ENCODE measurements at places on chromosomes 1 and 21. TPM values are rescaled to one million over a fixed set of nuclear protein-coding genes. Genes with fewer than 3 reads are reported as not detected.

Gene PLEKHO1
- total RNA-seq = 41.6 TPM

- no peak for DNase-seq
- no peak overlapping the region for H3K27ac ChIP-seq
- no peaks in the 10 kb centered on the region for H3K36me3 ChIP-seq
- H3K27me3 ChIP-seq = no peaks in the 10 kb centered on the region
Measured at GRCh38 chr1:240242601-240243144, 151.0 kb downstream of the FMN2 start.

Gene DAB1
- total RNA-seq = 1.9 TPM

DNA sequence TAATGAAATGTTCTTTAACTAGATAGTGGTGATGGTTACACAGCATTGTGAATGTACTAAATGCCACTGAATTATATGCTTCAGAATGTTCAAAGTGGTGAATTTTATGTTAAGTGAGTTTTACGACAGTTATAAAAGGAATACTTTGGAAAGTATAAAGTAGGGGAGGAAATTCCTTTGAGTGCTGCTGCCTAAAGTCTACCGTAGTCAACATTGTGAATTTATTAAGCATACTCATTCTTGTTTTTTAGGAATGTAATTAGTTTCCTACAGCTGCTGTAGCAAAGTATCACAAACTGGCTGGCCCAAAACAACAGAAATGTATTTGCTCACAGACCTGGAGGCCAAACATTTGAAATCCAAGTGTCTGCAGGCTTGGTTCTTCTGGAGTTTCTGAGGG, 73.0 kb downstream of the SWT1 start:
- no peak for DNase-seq
- no peaks in the 10 kb centered on the region for H3K27me3 ChIP-seq
- H3K4me1 ChIP-seq = no peaks in the 10 kb centered on the region
- no peak overlapping the region for H3K4me3 ChIP-seq

Gene RGS13
- 5.0 TPM for total RNA-seq

Gene MEX3A
- total RNA-seq = 0.74 TPM

DNA sequence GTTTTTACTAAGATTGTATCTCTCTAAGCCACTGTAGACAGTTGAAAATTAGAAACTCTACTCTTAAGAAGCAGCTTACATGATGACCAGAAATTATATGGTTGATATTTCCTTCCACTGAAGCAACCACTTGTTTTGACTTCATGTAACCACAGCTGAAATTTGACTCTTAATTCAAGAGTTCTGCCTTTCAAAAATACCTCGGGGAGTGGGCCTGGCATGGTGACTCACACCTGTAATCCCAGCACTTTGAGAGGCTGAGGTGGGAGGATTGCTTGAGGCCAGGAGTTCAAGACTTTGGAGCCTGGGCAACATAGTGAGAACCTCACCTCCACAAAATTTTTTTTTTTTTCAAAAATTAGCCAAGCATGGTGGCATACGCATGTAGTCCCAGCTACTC, 4.3 kb downstream of the AMPD1 start:
- no peaks in the 10 kb centered on the region for H3K27me3 ChIP-seq
- H3K27ac ChIP-seq = no peak overlapping the region
- H3K4me3 ChIP-seq = no peak overlapping the region
- no peak for DNase-seq
- H3K4me1 ChIP-seq = no peaks in the 10 kb centered on the region

DNA sequence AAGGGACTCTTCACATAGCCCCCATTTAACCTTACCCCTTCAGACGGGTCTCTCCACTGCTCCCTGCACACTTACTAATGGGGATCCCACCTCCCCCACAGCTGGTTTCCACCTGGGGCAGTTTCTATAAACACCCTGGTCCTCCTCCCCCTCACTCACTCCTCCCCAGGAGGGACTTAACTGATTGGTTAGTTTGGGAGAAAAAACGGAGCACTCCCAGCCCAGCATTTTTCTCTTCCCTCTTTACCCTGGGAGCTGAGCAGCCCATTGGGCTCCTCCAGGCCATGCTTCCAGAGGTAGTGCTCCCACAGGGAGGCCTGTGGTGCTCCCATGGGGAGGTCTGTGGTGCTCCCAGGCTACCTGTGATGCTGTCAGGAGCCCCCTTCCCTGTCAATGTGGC, 93.7 kb downstream of the MIS18A start:
- H3K27ac ChIP-seq = no peak overlapping the region
- H3K4me3 ChIP-seq = no peak overlapping the region
- no peaks in the 10 kb centered on the region for H3K4me1 ChIP-seq
- no peaks in the 10 kb centered on the region for H3K36me3 ChIP-seq
- DNase-seq = no peak
- H3K27me3 ChIP-seq = no peaks in the 10 kb centered on the region

DNA sequence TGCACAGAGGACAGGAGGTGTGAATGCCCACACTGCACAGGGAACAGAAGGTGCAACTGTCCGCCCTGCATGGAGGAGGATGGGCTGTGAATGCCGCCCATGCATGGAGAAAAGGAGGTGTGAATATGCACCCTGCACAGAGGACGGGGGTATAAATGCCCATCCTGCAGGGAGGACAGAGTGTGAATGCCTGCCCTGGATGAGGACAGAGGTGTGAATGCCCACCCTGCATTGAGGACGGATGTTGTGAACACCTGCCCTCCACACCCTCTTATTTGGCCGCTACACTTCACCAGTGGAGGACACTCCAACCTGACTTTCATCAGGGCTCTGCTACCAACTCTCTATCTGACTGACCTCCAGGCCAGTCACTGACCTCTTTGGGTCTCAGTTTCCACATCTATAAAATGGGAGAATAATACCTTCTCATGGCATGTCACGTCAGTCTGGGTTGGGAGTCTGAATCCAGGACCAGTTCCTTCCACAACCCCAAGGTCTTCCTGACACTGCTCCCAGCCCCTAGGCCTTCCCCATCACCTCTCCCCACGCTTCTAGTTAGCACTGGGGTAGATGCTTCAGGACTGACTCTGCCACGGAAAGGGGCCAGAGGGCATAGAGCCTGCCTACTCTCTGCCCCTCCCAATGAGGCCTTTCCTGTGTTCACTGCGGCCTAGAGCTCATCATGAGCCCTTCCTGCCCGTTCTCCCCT, 28.4 kb downstream of the ZBTB17 start:
- no peak for DNase-seq
- H3K36me3 ChIP-seq = peaks cover 58% of the 10 kb centered on the region
- no peaks in the 10 kb centered on the region for H3K27me3 ChIP-seq

Gene C1QB
- 1,524 TPM for total RNA-seq

Gene PFKFB2
- 41.5 TPM for total RNA-seq

DNA sequence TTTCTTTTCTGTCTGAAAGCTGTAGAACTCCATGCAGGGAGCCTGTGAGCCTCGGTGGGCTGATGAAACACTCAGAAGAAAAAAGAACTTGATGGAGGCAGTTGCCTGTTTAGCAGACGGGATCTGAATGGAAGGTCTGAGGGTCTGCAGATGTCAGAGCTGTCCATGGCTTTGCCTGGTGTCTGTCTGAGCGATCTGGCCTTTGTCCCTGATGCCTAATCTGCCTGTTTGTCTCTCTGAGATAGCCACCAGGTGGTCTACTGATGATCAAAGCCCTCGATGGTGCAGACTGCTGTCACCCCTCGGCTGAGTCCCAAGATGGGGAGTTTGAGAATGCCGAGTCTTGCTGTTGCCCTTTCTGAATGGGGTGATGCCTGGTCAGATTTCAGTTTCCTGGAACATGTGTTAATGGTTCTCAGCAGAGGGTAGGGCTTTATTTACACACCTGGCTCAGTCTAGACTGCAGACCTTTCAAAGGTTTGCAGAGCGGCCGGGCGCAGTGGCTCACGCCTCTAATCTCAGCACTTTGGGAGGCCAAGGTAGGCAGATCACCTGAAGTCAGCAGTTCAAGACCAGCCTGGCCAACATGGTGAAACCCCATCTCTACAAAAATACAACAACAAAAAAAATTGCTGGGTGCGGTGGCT, 90.4 kb downstream of the KIF26B start:
- no peaks in the 10 kb centered on the region for H3K36me3 ChIP-seq
- no peaks in the 10 kb centered on the region for H3K4me1 ChIP-seq
- no peak overlapping the region for H3K27ac ChIP-seq

DNA sequence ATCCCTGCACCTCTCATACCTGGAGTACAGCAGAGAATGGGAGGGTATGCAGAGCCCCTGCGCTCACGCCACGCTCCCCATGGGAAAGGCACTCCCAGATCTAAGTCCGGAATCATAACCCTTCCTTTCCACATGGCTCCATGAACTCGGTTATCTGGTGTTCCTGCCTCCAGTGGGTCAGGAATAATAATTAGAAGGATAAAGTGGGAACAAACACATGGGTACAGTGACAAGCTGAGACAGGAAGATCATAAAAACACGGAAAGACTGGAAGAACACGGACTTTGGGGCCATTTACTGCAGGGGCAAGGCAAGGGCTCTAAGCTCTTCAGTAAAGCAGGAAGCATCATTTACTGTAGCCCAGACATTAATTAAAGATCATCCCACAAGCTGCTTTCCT, 48.6 kb downstream of the FOXO6 start:
- DNase-seq = no peak
- no peak overlapping the region for H3K4me3 ChIP-seq
- H3K4me1 ChIP-seq = peaks cover under 1% of the 10 kb centered on the region
- no peaks in the 10 kb centered on the region for H3K36me3 ChIP-seq
- H3K27ac ChIP-seq = no peak overlapping the region

GRCh38 chr1:91080650-91081049, 58.8 kb upstream of the ZNF644 start:
- H3K27ac ChIP-seq = no peak overlapping the region
- no peaks in the 10 kb centered on the region for H3K4me1 ChIP-seq
- no peak overlapping the region for H3K4me3 ChIP-seq
- no peak for DNase-seq
- no peaks in the 10 kb centered on the region for H3K36me3 ChIP-seq

DNA sequence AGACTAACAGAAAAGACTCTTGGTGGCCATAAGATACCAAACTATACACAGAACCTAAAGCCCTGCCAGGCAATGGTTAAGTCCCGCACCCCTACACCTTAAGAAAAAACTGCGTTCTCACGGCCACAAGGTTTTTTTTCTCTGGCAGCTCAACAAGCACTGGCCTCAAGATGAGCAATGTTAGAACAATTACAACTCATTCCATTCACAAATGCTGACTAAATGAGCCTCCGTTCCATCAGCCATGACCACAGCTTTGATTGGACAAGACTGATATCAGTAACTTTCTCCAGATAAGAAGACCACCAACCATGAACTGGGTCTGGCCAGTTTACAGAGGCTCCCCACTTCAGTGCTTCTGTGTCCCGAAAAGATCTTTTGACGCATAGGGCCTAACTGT, 31.9 kb downstream of the SEC16B start:
- H3K27ac ChIP-seq = no peak overlapping the region
- no peaks in the 10 kb centered on the region for H3K27me3 ChIP-seq
- no peaks in the 10 kb centered on the region for H3K4me1 ChIP-seq
- DNase-seq = no peak

- no peaks in the 10 kb centered on the region for H3K27me3 ChIP-seq
- no peaks in the 10 kb centered on the region for H3K4me1 ChIP-seq
- no peak overlapping the region for H3K27ac ChIP-seq
Measured at GRCh38 chr21:31909153-31910073, 36.6 kb downstream of the HUNK start.

Gene FMO1
- 2.4 TPM for total RNA-seq

GRCh38 chr21:42337830-42338728, 12.7 kb downstream of the TFF2 start:
- no peak overlapping the region for H3K27ac ChIP-seq
- peak; percentile 86 for DNase-seq
- H3K36me3 ChIP-seq = no peaks in the 10 kb centered on the region
- peaks cover 6% of the 10 kb centered on the region for H3K27me3 ChIP-seq

GRCh38 chr1:60672449-60672848, 409.9 kb upstream of the NFIA start:
- H3K27me3 ChIP-seq = no peaks in the 10 kb centered on the region
- H3K36me3 ChIP-seq = no peaks in the 10 kb centered on the region
- DNase-seq = no peak

Gene NBPF3
- 9.5 TPM for total RNA-seq

- H3K27ac ChIP-seq = no peak overlapping the region
- H3K4me1 ChIP-seq = no peaks in the 10 kb centered on the region
- no peak overlapping the region for H3K4me3 ChIP-seq
- no peaks in the 10 kb centered on the region for H3K36me3 ChIP-seq
Measured at GRCh38 chr1:91137173-91137852, 115.5 kb upstream of the ZNF644 start.

- no peak overlapping the region for H3K27ac ChIP-seq
- H3K4me1 ChIP-seq = peaks cover 15% of the 10 kb centered on the region
- no peaks in the 10 kb centered on the region for H3K36me3 ChIP-seq
- no peak overlapping the region for H3K4me3 ChIP-seq
- no peaks in the 10 kb centered on the region for H3K27me3 ChIP-seq
- DNase-seq = no peak
Measured at GRCh38 chr1:93808871-93809270, 70.1 kb downstream of the DNTTIP2 start.

Gene TMEM269
- not detected for total RNA-seq

DNA sequence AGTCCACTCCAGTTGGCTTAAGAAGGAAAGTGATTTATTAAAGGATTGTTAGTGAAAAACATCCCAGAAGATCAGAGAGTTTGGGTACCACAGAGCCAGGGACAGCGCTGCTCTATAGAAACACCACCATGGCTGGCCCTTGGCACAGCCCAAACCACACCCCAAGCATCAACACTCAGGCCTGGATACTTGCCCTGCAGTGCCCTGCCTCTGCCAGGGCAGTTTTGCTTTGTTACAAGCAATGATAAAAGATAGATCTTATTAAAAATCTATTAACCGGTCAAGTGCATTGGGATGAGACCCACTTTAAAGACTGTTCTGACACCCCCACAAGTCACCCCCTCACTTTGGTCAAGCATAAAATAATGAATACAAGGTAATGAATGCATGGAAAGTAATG, 56.6 kb downstream of the KIF21B start:
- no peak overlapping the region for H3K27ac ChIP-seq
- no peaks in the 10 kb centered on the region for H3K4me1 ChIP-seq

Gene HTR1D
- 1.1 TPM for total RNA-seq

Gene C1QA
- total RNA-seq = 935 TPM

Gene BRDT
- total RNA-seq = not detected

DNA sequence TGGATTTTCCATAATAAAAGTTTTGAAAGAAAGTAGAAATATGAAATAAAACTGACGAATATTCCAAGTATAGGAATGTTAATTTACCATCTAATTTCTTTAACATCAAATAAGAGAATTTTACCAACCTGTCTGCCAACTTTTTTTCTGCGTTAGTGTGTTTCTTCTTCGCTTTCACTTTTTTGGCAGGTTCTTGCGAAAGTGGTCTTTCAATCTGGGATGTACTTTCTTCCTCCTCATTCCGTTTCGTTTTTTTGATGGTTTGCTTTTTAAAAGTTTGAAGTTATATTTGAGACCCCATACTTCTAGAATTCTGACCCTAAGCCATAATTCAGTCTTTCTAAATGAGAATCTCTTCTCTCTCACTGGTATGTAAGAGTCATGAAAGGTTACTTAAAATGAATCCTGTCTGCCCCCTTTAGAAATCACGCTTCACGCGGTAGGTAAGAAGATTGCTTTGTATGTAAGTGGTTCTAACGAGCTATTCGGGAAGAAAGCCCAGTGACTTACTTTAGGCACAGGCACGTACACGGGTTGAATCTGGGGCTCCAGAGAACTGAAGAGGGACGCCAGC, 580 bp downstream of the RBM34 start:
- H3K27ac ChIP-seq = peak overlapping the region; percentile 95
- no peaks in the 10 kb centered on the region for H3K27me3 ChIP-seq
- H3K4me3 ChIP-seq = peak overlapping the region; percentile 87

Gene AQP10
- 0.47 TPM for total RNA-seq

GRCh38 chr1:157173900-157174410, 35.8 kb upstream of the ETV3 start:
- H3K36me3 ChIP-seq = no peaks in the 10 kb centered on the region
- H3K27me3 ChIP-seq = peaks cover 4% of the 10 kb centered on the region
- H3K27ac ChIP-seq = no peak overlapping the region
- no peak for DNase-seq

GRCh38 chr21:14356746-14357145, 26.2 kb downstream of the HSPA13 start:
- no peaks in the 10 kb centered on the region for H3K27me3 ChIP-seq
- no peaks in the 10 kb centered on the region for H3K4me1 ChIP-seq
- H3K27ac ChIP-seq = no peak overlapping the region
